ENCODE measurements at places on chromosomes 2 and 18.
A peak's percentile ranks its signal among the peaks of the same experiment; 100 is the strongest.

GRCh38 chr2:179824961-179825360 is 36.5 kb downstream of the ZNF385B start:
- no peak for ATAC-seq

DNA sequence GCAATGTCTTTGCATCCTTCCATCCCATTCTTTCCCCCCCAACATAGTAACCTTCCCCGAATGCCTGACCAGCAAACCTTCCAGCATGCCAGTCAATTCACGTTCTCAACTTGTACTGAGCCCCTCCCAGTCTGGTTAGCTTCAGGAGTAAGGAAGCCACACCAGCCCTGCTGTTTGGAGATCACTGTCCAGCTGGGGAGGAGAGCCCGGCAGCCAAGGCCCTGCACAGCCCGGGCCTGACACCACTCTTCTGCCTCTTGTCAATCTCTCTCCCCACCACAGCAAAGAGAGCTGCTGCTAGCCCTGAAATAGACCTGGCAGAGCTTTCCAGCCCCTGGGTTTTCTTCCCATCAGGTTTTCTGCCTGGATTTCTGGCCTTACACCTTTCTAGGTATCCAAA is 185.8 kb upstream of the ID2 start:
- no peak for ATAC-seq

DNA sequence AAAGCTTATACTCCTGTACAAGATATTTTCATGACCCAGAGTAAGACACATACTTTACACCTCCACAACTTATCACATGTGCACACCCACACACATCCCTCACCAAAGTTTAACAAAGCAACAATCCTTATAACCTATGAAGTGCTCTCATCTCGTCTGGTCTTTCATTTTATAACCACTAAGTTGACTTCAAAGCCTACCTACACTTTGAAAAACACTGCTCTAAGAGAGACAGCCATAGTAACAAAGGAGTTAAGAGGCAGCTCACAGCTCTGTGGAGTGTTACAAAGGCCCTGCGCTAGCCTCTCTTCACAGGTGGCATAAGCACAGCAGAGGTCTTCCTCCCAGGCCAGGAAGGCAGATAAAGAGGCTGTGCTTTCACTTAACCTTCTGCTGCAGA is 69.7 kb upstream of the TMEM200C start:
- no peak for ATAC-seq

- ATAC-seq: no peak
These were observed 90.9 kb downstream of the ACVR1 start for GRCh38 chr2:157785200-157785599.

- no peak for ATAC-seq
These were observed 75.8 kb upstream of the SLC1A4 start for GRCh38 chr2:64913357-64913869.

GRCh38 chr2:149562324-149562723 is 25.3 kb downstream of the MMADHC start:
- ATAC-seq: no peak

- ATAC-seq: no peak
These were observed 80.6 kb downstream of the GFPT1 start for GRCh38 chr2:69306393-69306821.

- ATAC-seq: no peak
These were observed 46.0 kb downstream of the LRRFIP1 start for GRCh38 chr2:237673130-237674001.

DNA sequence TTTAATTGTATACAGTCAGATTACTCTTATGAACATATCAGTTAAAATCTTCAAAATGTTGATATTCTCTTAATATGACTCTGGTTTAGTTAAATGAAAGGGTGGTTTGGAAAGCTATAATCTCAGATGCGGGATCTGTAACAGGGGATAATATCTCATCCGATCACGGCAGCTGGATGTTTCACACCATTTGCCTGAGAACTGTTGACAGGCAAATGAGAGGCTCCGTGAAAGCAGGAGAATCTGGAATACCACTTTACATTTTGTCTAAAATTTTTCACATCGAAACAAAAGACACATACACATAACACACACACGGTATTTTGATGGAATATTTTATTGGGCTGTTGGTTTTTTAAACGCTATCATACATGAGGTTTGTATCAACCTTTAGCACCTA is 518.6 kb upstream of the SLC39A10 start:
- ATAC-seq: no peak

DNA sequence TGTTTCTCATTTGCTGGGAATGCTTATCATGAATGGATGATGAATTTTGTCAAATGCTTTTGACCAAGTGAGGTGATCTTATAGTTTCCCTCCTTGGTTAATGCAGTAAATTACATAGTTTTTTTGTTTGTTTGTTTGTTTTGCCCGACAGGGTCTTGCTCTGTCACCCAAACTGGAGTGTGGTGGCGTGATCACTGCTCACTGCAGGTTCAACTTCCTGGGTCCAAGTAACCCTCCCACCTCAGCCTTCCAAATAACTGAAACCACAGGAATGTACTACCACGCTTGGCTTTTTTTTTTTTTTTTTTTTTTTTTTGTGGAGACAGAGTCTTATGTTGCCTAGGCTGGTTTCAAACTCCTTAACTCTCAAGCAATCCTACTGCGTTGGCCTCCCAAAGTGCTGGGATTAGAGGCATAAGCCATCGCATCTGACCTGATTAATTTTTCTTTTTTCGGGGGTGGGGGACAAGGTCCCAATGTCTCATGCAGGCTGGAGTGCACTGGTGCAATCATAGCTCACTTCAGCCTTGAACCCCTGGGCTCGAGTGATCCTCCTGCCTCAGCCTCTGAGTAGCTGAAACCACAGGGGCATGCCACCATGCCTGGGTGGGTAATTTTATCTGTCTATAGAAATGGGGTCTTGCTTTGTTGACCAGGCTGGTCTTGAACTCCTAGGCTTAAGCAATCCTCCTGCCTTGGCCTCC is 48.6 kb downstream of the SMAD2 start:
- ATAC-seq: no peak

DNA sequence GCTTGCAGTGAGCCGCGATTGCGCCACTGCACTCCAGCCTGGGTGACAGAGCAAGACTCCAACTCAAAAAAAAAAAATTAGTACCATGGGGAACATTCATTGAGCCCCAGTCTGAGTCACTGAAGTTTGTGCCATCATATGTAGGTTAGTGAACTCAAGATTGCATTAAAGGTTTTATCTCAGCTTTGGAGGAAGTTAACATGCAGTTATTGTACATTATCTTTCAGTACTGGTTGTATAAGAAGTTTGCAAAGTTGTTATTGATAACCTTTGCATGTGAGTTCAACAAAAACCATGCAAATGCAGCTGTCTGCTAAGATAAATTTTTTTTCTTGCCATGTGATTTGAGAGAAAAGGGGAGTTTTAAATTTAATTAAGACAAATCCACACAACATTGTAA is 95.7 kb downstream of the MEIS1 start:
- ATAC-seq: no peak

- ATAC-seq: no peak
These were observed 160.8 kb downstream of the BCL2 start for GRCh38 chr18:63158676-63159291.

DNA sequence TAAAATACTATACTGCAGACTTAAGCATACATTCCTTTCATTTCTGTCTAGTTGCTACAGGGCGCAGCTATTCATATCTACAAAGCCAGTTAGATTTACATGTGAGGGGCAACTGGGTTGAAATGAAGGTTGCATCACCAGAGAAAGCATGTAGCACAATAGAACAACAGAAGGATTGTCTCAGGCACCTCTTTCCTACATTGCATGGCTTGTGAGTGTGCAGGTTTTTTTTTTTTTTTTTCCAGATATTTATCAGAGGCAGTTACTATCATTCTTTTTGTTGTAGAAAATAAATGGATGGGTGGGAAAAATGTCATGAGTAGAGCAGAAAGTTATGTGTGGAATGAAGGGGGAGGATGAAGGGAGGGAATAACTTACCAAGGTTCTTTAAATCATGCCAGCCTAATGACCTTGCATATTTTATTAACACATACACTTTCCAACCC is 86.8 kb downstream of the ERBB4 start:
- ATAC-seq: no peak

- ATAC-seq: no peak
These were observed 215.2 kb downstream of the GULP1 start for GRCh38 chr2:188506843-188507242.

DNA sequence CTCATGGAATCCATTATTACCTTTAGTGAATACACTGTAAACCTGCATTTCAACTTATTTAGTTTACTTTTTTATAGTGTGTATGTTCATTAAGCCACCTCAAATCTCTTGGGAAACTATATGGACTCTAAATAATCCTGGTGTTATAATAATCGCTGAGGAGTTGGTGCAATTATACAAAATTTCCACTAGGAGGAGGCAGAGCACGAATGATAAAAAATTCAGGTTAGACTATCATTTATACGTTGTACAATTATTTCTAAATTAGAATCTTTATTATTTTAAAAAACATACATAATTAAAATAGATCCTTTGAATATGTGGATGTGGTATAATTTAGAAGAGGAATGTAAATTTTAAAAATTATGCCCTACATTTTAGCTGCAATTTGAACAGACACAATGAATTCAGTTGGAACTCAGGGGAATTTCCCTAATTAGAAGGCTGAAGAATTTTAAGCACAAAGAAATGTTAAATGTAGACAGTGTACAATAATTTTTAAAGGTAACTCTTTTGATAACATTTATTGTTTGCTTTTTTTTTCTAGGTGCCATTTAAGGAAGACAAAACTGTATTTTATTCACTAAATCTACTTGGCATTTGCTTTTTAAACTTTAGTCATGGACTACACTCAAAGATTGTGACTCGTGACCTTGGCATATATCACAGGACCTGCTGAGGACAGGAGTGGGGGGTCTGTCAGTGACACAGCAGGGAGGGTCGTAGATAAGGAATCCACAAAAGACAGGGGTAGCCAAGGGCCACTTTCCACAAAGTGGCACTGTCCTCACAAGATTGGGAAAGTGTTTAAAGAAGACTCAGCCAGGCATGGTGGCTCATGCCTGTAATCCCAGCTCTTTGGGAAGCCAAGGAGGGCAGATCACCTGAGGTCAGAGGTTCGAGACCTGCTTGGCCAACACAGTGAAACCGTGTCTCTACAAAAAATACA is 45.5 kb downstream of the RAB12 start:
- no peak for ATAC-seq

DNA sequence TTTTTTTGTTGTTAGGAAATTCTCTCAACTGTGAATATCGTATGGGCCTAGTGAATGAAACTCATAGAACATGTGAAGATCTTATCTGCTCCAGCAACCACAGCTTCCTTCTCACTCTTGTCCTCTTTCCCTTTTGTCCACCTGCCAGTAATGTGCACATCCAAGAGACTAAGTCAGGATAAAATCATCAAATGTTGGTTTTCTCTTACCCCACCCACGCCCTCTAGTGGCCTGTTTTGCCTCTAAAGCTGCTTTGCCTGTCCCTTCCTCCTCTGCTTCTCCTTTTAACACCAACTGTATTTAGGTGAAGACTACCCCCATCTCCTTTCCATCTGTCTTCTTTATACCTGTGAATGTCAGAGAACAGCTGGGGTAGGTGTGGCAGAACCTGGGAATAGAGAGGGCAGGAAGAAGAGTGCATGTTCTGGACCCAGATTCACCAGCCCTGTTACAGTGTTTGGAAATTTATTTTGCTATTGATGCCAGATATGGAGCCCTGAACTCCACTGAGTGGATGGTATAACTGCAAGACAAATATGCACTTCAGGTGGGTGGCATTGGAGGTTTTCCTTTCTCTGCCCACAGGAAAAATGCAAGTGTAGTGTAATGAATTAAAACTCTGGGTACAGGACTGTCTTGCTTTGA is 8.4 kb upstream of the MGAT5 start:
- peak; percentile 68 for ATAC-seq

DNA sequence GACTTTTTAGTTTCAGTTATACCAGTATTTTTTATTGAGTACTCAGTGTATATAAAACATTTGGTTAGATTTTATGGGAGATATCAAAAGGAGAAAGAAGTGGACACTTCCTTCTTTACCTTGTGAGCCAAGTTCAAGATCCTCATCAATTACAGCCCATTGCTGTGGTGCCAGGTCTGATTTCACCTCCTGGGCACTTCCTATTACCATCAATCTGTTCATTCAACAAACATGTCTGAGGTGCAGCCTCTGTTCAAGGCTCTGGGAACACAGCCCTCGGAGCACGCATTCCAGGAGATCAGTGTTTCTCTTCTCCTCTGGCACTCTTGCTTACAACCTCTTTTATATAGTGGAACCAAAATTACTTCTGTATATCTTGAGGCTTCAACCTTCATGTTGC is 171.4 kb upstream of the ALPP start:
- no peak for ATAC-seq

GRCh38 chr2:238709325-238710025 is 138.4 kb upstream of the TWIST2 start:
- ATAC-seq: peak; percentile 62

GRCh38 chr2:62787386-62787785 is 81.9 kb downstream of the EHBP1 start:
- ATAC-seq: no peak
